Activated CD4-positive, alpha-beta T cell treated with anti-CD3 and anti-CD28 coated beads, Interleukin-2, amount 50 U/mL, for 16 hours (primary cell): ENCODE measurements at places on chromosomes 12 and 14.

DNA sequence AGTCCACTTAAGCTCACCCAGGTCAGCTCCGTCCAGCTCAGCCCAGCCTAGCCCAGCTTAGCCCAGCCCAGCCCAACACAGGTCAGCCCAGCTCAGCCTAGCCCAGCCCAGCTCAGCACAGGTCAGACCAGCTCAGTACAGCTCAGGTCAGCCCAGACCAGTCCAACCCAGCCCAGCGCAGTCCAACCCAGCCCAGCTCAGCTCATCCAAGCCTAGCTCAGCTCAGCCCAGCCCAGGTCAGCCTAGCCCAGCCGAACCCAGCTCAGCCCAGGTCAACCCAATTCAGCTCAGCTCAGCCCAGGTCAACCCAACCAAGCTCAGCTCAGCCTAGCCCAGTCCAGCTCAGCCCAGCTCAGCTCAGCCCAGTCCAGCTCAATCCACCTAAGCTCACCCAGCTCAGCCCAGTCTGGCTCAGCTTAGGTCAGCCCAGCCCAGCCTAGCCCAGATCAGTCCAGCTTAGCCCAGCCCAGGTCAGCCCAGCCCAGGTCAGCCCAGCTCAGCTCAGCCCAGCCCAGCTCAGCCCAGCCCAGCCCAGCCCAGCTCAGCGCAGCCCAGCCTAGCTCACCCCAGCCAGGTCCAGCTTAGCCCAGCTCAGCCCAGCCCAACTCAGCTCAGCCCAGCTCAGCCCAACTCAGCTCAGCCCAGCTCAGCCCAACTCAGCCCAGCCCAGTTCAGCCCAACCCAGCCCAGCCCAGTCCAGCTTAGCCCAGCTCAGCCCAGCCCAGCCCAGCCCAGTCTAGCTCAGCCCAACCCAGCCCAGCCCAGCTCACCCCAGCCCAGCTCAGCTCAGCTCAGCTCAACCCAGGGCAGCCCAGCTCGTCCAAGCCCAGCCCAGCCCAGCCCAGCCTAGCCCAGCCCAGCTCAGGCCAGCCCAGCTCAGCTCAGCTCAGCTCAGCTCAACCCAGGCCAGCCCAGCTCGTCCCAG is 184.0 kb downstream of the TMEM121 start:
- no peak for DNase-seq

DNA sequence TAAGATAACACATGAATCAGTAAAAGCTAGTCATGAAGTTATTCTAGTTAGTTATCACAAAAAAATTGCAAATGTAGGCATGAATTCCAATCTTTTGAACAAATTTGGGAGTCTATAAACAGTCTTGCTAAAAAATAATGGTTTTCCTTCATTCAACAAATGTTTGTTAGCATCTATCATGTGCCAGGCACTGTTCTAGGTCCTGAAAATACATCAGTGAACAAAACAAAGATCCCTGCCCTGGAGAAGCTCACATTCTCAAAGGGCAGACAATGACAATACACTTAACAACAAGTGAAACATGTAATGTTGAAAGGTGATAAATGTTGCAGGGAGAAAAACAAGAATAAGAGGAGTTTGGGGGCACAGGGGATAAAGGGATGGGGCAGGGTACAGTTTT is 86.9 kb downstream of the OTX2 start:
- no peak for DNase-seq

DNA sequence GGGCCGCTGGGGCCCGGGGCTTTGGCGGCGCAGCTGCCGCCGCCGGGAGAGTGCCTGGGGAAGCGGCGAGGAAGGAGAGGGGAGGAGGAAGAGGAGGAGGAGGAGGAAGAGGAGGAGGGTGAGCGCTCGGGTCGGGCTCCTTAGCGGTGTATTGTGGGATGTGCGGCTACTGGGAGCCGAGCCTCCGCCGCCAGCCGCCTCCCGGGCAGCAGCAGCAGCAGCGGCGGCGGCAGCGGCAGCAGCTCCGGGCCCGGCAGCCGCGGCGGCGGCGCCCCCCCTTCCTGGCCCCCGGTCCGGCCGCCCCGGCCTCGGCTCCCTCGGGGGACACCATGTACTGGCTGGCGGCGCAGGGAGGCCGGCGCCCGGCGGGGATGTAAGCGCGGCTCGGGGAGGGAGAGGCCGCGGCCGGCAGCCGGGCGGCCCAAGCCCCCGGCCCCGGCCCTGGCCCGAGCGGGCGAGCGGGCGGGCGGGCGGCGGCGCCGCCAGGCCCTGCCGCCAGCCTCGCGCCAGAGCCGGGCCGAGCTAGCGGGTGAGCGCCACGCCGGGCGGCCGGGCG is at the start of gene SETD1B:
Gene SETD1B, plus strand, starts transcription at position 149 of the 556 bp plus-strand sequence. CDS start 729 bp downstream, outside the sequence.
- DNase-seq, result peak; percentile 83

DNA sequence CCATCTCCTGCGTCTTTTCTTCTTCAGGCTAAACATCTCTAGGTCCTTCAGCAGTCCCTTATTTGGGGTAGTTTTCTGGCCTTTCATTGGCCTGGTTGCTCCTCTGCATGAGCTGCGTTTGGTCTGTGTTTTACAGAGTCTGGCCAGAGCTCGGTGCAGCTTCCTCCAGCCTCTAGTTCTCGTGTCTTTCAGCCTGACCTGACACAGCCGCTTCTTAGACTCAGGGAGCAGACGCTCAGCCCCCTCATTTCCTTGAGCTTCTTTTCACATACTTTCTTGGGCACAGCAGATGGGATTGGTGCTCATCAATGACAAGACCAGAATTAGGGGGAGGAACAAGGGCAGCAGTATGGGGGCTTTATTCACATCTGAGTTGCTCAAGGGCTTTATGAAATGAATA is 13.6 kb upstream of the GSG1 start:
- DNase-seq, result no peak

DNA sequence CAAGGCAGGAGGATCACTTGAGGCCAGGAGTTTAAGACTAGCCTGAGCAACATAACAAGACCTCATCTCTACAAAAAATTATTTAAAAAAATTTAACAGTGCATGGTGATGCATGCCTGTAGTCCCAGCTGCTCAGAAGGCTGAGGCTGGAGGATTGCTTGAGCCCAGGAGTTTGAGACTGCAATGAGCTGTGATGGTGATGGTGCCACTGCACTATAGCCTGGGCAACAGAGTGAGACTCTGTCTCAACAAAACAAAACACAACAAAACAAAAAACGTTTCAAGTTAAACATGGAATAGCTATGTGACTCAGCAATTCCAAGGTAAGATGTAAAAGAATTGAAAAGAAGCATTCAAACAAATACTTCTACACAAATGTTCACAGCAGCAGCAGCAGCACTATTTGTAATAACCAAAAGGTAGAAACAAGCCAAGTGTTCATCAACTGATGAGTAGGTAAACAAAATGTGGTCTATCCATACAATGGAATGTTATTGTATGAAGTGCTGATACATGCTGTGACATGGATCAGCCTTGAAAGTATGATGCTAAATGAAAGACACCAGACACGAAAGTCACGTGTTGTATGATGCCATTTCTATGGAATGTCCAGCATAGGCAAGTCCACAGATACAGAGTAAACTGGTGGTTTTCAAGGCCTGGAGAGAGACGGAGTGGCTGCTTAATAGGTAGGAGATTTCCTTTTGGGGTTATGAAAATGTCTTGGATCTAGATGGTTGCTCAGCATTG is 31.4 kb downstream of the CFAP251 start:
- DNase-seq, result no peak

GRCh38 chr12:61915420-61915819 is 344.8 kb upstream of the USP15 start:
- DNase-seq, result no peak

DNA sequence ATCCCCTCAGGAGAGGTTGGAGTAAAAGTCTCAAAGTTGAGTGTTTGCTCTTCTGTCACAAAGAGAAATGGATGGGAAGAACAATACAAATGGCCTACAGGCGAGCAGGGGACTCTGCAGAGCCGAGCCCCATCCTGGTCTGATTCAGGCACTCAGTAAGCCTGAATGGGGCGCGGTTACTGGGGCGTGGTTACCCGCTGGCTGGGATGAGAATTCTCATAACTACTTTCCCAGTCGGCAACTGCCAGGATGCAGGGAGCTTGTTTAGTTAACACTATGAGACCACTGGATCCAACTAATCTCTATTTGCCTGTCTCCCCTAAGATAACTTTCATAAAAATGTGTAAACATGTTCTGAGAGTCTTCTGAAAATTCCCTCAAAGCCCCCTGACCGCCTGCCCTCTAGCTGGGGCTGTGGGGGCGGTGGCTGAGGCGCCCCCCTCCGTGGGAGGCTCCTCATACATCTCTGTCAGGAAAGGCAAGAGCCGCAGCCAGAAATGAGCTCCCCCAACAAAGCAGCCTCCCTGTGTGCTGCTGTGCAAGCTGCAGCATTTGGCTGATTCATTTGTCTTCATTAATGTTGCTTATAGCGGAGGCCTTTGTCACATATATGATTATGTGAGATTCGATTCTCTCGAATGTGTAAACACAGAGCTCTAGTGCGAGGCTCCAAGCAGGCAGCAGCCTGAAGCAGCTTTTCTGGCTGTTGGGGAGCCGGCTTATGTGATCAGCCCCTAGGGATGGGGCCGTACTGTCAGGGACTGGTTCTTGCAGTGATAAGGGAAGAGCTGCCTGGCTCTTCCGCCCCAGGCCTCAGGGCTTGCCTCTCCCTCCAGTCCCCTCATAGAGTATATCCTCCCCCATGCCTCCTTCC is 126.1 kb upstream of the ARHGAP5 start:
- DNase-seq, result no peak
